ENCODE measurements at places on chromosomes 11 and 22.

DNA sequence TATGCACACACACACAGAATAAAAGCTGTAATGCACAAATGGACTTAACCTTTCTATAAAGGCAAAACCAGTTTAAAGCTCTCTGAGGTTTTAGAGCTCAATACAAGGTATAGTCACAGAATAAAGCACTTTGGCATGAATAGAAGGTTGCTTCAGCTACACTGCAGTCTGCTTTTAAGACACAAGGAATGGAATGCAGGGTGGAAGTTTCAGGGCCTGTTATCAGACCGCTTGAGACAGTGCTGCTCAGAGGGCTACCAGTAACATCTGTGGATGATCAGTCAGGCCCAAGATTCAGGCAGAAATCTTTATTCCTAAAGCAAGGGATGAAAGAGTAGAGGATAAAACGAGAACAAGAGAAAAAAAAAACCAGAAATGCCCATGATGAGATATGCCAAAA is 46.7 kb downstream of the CD44 start:
- DNase-seq: no peak

DNA sequence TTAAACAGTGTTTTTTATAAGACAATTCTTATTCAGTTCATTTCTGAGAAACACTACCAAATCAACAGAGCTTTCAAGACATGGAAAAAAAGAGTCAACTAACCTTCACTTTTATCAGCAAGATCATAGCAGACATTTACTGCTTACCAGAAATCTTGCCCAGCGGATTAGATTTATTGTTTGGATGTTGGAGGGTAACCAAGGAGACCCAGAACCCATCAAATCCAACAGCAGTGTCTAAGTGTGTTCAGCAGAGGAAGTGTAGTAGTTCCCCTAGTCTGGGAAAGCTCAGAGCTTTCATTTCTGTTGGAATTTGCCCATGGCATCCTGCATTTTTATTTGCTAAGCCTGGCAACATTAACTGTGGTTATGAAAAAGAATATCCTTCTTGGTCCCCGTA is 2.4 kb upstream of the PGM2L1 start:
- DNase-seq: no peak

DNA sequence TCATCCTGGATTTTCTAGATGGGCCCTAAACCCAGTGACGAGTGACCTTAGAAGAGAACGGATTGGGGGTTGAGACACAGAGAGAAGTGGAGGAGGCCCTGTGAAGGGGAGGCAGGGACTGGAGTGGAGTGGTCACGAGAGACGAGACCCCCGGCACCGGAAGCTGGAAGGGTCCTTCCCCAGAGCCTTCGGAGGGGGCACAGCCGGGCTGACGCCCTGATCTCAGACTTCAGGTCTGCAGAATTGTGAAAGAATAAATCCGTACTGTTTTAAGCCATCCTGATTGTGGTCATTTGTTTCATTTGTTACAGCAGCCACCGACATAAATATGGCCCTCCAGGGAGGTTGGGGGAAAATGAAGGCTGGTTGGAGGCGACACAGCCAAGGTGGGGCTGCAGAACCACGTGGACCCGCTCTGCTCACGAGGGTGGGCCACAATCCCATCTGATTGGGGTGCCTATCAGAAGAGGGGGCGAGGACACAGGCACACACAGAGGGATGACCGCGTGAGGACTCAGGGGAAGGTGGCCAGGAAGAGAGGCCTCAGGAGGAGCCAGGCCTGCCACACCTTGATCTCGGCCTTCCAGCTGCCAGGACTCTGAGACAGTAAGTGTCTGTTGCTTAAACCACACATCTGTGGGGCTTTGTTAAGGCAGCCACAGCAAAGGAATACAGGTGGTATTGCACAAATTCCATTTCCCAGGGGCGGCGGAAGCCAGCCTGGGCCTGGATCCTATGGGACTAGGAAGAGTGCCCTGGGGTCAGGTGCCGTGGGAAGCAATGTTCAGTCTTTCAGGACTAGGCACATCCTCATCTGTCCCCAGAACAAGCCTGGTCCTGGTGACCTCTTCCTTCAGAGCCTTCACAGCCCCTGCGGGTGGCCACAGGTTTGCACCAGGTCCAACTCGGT is 73.3 kb upstream of the SHANK2 start:
- DNase-seq: no peak

DNA sequence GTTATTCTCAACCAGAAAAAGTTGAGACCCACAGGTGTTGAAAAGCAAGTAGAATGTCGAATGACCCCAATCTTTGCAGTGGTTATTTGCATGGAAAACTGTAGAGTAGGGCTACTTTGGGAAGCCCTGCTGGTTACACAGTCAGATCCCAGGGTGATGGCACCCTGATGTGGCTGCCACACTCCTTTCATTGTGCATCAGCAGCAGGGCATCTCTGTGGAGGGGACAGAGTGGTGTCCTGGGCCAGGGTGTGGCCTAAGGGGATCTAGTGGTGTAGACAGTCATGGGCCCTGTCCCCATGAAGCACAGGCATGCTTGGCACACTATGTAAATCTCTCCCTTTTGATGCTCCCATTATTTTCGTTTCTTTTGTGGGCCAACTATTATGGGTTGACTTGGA is 199.4 kb upstream of the NAV2 start:
- no peak for DNase-seq

- DNase-seq: no peak
Measured at GRCh38 chr11:104000798-104001197, 35.6 kb upstream of the DDI1 start.

- no peak for DNase-seq
Measured at GRCh38 chr22:35349368-35349703, 31.6 kb upstream of the HMOX1 start.

- no peak for DNase-seq
Measured at GRCh38 chr11:96002339-96002738, 78.4 kb upstream of the MTMR2 start.

GRCh38 chr11:107180236-107180635 is 162.0 kb upstream of the GUCY1A2 start:
- DNase-seq: no peak

GRCh38 chr11:111285189-111286091 is 12.9 kb upstream of the POU2AF3 start:
- DNase-seq: no peak

- no peak for DNase-seq
Measured at GRCh38 chr11:71251151-71251721, 1.1 kb downstream of the SHANK2 start.

DNA sequence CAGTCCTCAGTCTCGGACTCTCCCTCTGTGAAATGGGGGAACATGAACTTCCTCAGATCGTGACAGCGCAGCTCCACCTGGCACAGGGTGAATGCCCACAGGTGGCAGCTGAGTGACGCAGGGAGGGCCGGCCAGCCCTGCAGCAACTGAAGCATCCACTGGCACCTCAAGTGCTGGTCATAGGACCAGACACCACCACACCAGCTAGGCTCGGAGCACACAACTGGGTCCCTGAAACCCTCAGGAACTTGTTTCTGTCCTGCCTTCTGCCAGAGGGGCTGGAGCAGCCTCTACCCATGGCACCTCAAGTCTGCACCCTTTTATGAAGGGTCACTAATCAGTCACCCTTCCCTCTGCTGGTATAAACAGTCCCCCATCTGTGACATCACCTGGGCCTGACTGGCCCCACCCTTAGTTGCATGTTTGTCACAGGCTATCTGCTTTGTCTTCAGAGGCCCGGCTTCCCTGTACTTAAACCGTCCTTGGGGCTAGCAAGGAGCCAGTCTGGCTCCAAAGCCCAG is 7.4 kb upstream of the CDC42BPG start:
- no peak for DNase-seq

DNA sequence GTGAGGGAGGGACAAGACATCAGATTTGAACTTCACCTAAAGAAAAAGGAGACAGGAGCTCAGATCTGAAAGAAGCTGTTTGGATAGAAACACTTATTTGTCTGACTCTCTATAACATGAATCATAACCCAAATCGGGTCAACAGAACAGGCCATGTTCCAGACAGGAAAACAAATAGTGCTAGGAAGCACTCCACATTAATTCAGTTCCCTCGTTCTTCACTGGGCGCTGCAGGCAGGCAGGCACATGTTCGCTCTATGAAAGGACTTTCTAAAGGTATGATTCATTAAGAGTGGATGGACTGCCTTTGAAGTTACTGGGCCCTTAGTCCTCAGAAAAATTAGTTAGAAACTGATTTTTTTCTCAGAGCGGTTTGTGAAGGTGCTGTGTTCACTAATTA is 137.5 kb upstream of the TRPC6 start:
- DNase-seq: no peak

DNA sequence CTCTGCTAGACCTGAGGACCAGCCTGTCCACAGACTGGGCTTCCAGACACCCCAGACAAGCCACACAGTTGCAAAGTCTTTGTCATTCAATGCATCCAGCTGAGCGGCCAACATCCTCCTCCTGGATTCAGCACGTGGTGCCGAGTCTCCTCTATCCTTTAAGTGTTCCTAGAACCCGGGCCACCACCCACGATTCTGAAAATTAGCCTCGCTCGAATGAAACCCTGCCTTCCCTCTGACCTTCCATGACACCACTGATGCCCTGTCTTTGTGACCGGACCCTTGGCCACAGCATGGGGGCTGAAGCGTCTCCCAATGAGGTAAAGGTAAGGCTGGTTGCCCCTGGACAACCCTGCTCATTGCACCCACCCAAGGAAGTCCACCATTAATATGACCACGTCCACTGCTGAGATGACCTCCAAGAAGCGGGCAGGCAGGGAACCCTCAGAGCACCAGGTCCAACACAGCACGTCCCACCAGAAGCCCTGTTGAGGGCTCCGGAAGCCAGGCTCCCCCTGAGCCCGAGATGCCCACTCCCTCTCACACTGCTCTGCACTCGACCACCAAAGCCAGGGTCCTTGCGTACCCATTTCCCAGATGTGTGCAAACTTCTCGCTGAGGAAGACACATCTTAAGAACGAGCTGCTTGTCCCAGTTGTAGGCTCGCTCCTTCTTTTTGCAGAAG is 279.0 kb downstream of the CTTN start:
- no peak for DNase-seq

DNA sequence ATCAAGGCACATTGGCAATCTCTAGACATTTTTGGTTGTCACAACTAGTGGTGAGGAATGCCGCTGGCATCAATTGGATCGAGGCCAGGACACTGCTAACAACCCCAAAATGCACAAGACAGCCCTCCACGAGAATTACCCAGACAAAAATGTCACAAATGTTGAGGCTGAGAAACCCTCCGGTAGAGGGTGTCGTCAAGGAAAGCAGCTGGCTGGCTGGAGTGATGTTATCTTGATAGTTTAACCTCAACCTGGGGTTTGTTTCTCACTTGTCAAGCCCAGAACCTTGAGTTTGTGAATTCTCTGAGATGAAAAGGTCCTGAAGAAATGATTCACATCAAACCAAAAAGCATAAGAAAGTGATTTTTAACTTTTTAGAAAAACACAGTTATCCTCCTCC is 21.1 kb upstream of the TMPRSS13 start:
- no peak for DNase-seq

- no peak for DNase-seq
Measured at GRCh38 chr22:50722048-50722701, 15.8 kb upstream of the ACR start.
